ENCODE measurements at places on chromosomes 7 and 10.

GRCh38 chr7:151351027-151351426 is 9.4 kb downstream of the NUB1 start:
- peak; percentile 18 for DNase-seq

- no peak for DNase-seq
Measured at GRCh38 chr10:32386623-32387260, 39.8 kb upstream of the EPC1 start.

DNA sequence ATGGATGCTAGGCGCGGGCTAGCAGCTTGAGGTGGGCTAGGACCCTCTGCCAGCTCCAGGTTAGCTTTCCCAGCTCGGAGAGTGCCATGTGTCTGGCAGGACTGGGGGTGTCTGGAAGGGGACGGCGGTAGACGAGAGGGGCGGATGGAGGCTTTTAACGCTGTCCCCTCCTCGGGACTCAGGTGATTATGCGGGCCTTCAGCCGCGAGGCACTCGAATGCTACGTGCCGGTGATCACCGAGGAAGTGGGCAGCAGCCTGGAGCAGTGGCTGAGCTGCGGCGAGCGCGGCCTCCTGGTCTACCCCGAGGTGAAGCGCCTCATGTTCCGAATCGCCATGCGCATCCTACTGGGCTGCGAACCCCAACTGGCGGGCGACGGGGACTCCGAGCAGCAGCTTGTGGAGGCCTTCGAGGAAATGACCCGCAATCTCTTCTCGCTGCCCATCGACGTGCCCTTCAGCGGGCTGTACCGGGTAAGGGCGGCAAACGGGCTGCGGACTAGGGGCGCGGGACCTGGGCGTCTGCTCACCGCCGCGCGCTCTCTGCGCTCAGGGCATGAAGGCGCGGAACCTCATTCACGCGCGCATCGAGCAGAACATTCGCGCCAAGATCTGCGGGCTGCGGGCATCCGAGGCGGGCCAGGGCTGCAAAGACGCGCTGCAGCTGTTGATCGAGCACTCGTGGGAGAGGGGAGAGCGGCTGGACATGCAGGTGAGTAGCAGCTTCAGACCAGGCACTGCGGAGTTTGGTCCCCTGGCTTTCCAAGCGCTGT is 1.1 kb downstream of the CYP26A1 start:
- no peak for DNase-seq

- DNase-seq, result peak; percentile 62
Measured at GRCh38 chr7:116236020-116236630, 25.8 kb downstream of the TES start.

- DNase-seq, result no peak
Measured at GRCh38 chr10:98338896-98339295, 70.9 kb upstream of the LOXL4 start.

GRCh38 chr7:140327261-140327661 is 71.1 kb downstream of the SLC37A3 start:
- no peak for DNase-seq

DNA sequence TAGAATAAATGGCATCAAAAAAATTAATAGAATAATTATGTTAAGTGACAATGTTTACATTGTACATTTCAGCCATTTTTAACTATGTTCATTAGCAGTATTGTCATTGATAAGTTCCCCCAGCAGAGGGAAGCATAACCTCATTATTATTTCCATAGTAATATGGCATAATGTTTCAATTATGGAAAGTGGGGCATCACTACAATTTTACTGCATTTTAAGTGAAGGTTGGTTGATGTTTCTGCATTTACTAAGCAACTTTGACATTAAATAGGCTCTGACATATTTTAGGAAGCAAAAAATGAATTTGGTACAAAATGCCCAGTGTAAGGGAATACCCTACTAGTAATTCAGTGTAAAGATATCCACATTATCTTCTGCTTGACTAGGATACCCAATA is 218.3 kb downstream of the SEMA3A start:
- DNase-seq, result no peak

DNA sequence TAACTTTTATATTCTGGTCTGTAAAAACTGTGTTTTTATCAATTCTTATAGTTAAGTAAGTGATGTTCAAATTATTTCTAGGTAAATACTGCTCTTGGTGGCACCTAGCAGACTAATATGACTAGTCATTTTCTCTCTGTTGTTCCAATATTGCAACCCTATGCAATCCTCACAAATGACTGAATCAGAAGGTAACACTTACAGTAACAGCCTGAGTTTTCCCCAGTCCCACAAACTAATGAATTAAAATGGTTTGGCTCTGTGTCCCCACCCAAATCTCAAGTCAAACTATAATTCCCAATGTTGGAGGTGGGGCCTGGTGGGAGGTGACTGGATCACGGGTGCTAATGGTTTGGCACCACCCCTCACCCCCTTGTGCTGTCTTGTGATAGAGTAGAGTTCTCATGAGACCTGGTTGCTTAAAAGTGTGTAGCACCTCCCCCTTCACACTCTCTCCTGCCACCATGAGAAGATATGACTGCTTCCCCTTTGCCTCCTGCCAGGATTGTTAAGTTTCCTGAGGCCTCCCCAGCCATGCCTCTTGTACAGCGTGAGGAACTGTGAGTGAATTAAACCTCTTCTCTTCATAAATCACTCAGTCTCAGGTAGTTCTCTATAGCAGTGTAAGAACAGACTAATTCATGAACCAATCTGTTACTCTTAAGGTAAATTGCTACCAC is 43.5 kb downstream of the MTPN start:
- no peak for DNase-seq

DNA sequence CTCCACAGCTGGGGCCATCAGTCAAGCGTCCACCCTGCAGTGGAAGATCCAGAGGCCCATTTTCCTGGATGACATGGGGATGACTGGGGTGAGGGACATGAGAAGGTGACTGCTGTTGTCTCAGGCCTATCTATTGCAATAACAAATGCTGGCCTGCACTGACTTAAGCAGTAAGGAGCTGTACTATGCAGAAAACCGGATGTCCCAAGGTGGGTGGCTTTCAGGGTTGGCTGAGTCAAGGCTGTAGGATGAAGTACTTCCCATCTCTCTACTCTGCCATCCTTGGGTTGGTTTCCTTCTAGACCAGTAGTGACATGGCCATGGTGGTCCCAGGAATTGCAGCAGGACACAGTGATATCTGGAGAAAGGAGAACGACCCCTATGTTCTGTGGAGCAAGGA is 48.1 kb downstream of the NEURL1 start:
- DNase-seq, result no peak

DNA sequence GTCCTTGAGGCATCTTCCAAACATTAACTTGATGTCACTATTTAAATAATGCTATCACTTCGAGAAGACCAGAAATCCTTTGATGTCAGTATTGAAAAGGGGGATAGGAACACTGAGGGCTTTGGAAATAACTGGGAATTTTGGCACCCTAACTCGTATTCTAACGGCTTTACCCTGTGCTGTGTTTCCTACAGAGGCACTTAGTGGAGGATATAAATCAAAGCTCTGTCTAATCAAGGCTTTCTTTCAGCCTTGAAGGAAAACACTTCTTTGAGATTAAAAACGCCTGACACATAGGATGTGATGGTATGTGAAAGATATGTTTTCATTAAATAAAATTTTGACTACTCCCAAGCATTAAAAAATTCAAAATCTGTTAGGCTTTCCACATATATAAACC is 62.3 kb downstream of the CREB5 start:
- no peak for DNase-seq

GRCh38 chr10:113534423-113534822 is 18.4 kb upstream of the HABP2 start:
- DNase-seq, result no peak

DNA sequence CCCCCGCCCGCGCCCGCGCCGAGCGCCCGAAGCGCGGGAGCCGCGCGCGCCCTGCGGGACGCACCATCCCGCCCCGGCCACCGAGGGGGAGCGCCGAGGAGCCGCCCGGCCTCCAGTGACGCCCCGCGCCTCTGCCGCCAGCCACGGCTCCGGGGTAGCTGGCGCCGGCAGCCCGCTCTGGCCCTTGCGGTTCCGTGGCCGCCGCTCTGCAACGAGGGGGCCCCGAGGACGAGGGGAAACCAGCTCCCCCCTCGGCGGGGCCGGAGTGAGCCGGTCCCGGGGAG is at the start of gene PAXIP1:
Gene PAXIP1, minus strand, starts transcription at position 33 of the 284 bp plus-strand sequence. CDS start 195 bp downstream, outside the sequence.
- DNase-seq, result no peak

DNA sequence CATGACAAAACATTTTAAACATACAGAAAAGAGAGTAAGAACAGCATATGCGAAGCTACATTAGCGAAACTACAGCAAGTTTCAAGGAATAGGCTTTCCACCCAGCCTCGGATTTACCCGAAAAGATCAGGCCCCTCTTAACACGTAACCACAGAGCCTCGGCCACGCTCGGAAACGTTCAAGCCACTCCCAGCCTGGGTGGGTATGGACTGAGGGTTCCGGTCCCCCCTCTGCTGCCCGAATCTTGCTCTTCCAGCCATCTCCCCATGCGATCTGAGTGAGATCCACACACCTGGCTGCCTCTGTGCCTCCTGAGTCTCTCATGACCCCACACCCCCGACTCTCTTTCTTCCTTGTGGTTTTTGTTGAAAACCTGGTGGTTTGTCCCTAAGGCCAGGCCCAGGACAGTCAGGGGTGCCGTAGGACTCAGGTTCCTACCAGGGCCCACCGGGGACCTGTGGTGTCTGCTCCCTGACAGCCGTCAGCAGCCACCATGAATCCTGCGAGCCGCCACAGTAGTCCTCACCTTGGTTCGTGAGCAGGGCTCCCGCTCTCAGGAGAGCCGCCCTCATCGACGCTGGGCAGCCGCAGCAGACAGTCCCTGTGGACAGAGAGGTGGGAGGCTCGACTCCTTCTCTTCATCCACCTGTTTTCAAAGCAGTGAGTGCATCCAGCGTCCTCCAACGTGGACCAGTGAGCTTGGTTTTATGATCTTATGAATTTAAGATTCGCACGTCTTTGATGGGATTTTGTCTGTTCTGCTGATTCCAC is 18.5 kb downstream of the KNDC1 start:
- DNase-seq, result no peak

DNA sequence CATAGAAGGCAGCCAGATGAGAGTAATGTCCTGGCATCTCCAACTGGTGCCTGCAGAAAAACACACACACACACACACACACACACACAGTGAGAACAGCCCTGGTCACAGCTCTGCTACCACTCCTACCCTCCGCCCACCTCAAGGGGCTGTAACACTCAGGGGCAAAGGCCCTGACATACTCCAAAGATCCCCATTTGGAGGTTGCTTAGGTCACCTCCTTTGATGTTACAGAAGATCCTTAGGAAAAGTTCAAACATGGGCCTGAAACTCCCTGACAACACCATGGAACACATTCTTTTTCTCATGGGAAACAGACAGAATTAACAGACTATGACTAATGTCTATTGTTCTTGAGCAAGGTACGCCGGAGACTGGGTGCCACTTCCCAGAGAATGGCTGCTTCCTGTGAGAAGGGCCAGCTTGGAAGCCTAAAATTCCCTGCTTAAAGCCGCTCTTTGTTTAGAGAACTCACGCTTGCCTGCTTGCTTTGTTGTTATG is 27.7 kb downstream of the DENND11 start:
- no peak for DNase-seq

DNA sequence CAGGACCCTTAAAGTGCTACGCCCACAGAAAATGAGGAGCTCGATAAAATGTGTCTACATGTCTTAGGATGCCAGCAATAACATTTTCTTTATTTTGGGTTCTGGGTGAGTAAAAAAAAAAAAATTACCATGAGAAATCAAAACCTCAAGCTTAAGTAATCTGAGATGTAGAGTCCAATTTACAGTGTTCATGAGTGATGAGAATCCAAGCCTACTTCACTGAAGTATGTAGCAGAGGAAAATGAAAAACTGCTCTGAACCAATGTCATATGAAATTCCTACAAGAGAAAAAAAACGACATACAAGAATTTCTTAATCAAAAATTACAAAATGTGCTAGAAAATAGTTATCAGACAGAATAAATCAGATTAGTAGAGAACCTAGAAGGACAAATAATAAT is 274.4 kb downstream of the HTR7 start:
- no peak for DNase-seq

DNA sequence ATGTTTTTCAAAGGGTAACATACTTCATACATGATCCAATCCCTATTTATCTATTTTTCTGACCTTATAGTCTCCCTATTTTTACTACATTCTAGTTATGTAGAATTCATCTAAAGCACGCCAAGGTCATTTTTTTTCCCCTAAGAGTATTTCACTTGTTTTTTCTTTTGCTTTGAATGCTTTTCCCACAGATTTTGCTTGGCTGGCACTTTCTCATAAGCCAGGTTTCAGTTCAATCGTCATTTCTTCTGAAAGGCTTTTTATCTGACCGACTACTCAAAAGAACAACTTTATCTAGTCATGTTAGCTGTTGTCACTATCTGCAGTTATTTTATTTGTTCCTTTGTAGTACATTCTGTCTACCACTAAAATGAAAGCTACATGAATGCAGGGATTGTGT is 1274.6 kb downstream of the REEP3 start:
- no peak for DNase-seq

DNA sequence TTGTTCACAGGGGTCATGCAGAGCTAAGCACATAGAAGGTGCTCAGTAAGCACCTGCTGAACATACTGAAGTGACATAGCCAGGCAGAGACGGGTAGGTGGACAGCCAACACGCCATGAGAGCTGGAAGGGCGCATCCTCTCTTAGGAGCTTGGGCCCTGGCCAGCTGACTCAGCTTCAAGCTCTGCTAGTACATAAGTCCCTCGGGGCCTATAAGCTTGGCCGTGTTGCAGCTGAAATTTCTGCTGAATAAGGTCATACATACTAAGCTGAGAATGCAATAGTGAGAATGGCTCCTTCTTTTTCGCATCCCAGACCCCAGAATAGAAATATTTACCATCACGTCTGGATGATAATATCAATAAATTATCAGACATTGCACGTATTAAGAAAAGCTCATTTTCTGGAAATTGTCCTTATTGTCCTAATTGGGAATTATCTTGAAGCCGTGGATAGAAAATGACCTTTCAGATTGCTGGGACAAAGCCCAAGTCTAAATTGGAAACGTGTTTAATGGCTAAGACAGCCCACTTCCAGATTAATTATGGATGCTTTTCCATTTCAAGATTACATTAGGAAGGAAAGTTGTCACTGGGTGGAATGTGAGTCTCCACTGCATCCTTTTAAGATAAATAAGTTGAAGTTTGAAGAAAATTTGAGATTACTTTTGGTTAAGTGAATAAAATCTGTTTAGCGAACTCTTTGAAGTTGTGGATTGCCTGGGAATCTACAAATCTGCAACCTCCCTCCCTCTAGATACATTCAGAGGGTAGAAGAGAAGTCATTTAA is 287.1 kb upstream of the C7orf33 start:
- no peak for DNase-seq

DNA sequence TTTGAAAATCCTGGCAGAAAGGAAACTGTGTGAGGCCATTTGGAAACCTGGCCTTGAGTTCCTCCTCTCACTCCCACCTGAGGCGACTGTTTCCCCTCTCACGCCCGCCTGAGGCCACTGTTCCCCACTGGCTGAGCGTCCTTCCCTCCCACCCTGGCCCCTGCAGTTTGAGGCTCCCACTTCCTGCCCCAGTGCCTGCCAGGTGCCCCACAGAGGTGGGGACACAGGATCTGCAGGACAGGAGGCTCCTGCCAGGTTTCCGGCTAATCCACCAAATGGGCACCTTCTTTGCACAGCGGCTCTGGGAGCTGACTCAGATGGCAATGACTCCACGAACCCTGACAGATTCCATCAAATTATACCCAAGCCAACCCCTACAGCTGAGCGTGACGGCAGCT is 24.3 kb upstream of the LARP4B start:
- no peak for DNase-seq

- no peak for DNase-seq
Measured at GRCh38 chr7:14720785-14721184, 181.8 kb downstream of the DGKB start.

Data from activated CD4-positive, alpha-beta T cell treated with anti-CD3 and anti-CD28 coated beads, Interleukin-2, amount 50 U/mL, for 1 hour (primary cell).